Testis (tissue), 5 donors: ENCODE measurements at places on chromosomes 13 and 19. TPM values are rescaled to one million over a fixed set of nuclear protein-coding genes. Genes with fewer than 3 reads are reported as not detected.

The ZNF611 gene
- 17.8 TPM for total RNA-seq

The PCDH17 gene
- total RNA-seq: 27.2 TPM

GRCh38 chr19:30070198-30070967 is 128.3 kb downstream of the URI1 start:
- H3K36me3 ChIP-seq: no peaks in the 10 kb centered on the region
- no peaks in the 10 kb centered on the region for H3K27me3 ChIP-seq
- H3K4me1 ChIP-seq: no peaks in the 10 kb centered on the region
- H3K27ac ChIP-seq: no peak overlapping the region
- no peak overlapping the region for H3K4me3 ChIP-seq

DNA sequence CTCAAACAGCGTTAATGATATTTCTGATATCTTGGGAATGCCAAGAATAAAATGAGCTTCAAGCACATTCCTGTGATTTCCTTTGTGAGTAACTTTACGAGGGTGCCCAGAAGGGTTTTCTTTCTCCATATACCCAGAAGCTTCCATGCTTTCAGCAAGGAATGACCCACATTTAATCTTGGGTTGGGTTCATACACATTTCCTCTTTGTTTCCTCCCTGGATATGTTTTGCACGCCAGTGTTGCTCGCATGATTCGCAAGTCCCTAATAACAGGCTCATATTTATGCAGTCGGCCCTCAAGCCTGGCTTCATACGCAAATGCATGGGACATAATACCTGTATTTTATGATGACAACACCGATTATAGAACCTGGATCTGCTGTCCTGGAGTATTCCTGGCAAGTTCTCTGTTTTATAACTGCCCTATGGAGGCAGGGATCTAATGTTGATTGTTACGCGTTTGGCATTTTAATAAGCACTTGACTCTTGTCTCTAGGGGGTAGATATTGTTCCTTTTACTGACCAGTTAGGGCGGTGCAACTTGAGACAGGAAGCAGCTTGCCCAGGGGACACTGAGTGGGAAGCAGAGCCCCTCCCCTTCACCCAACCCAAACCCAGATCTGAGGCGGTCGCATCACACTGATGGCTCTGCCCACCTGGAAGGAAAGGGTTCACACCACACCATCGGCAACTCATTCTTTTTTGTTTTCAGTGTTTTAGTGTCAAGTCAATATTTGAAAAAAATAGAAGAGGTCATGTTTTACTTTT is 220.4 kb upstream of the SOX1 start:
- H3K27ac ChIP-seq: no peak overlapping the region
- H3K36me3 ChIP-seq: no peaks in the 10 kb centered on the region
- H3K27me3 ChIP-seq: no peaks in the 10 kb centered on the region
- H3K4me3 ChIP-seq: no peak overlapping the region
- no peak for DNase-seq

DNA sequence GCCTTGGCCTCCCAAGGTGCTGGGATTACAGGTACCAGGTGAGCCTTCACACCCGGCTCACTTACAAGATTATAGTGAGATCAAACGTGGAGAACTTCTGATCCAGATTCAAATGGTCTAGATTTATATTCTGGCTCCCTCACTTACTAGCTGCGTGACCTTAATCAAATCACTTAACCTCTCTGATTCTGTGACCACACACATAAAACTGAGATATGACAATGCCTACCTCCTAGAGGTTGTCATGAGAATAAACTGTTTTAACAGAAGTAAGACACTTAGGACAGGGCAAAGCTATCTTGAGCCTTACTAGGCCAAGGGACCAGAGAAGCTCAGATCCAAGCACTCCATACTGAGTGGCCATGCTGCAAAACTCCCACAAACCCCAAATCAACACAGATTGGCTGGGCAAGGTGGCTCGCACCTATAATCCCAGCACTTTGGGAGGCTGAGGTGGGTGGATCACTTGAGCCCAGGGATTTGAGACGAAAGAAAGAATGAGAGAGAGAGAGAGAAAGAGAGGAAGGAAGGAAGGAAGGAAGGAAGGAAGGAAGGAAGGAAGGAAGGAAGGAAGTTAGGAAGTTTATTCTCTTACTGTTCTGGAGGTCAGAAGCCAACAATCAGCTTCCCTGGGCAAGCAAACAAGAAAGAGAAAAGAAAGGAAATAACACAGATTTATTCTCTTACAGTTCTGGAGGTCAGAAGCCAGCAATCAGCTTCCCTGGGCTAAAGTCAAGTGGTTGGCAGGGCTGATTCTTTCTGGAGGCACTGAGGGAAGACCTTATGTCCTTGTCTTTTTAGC is 46.1 kb upstream of the MAP3K10 start:
- H3K27ac ChIP-seq: no peak overlapping the region
- no peak for DNase-seq
- H3K36me3 ChIP-seq: no peaks in the 10 kb centered on the region
- H3K4me3 ChIP-seq: no peak overlapping the region
- no peaks in the 10 kb centered on the region for H3K4me1 ChIP-seq
